BJ (cell line): ENCODE measurements at places on chromosomes 4 and X. TPM values are rescaled to one million over a fixed set of nuclear protein-coding genes. Genes with fewer than 3 reads are reported as not detected.

DNA sequence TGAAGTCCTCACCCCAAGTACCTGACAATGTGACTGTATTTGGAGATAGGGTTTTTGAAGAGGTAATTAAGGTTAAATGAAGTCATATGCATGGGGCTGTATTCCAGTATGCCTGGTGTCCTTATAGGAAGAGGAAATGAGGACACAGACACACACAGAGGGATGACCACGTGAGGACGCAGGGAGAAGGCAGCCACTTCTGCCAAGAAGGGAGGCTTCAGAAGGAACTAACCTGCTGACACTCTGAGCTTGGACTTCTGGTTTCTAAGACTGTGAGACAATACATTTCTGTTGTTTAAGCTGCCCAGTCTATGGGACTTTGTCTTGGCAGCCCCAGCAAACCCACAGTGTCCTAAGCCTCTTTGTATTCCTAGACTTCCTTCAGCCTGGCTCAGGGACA lies 3.0 kb upstream of the SLC2A9 start:
- no peak for DNase-seq

DNA sequence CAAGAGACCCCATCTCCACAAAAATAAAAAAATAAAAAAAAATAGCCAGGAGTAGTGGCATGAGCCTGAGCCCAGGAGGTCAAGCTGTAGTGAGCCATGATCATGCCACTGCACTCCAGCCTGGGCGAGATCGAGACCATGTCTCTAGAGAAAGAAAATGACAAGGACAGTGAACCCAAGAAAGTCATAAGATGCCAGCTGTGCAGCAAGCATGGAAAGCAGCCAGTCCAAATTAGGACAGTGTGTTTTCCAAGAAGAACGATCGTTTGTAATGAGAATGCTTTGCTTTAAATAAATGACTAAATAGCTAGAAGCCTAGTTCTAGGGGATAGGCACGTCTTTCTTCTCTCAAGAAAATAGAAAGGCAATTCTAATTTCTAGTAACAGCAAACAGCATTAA lies 58.4 kb upstream of the MSANTD1 start:
- DNase-seq, result no peak

DNA sequence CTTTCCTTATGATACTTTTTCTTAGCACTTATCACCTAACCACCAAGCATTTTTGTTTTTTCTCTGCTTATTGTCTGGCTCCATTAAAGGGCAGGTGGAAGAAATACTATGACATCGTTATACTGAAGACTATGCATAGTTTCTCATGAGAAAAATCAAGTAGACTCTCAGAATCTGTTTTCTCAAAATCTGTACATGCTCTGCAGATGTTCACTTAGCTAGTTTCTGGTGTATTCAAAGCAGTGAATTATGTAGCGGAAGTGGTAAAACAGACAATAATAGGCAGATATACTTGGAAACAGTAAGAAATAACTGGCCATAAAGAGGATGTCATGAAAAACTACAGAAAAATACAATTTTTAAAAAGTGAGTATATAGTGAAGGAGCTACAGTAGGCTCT lies 146.0 kb downstream of the STIM2 start:
- no peak for DNase-seq

DNA sequence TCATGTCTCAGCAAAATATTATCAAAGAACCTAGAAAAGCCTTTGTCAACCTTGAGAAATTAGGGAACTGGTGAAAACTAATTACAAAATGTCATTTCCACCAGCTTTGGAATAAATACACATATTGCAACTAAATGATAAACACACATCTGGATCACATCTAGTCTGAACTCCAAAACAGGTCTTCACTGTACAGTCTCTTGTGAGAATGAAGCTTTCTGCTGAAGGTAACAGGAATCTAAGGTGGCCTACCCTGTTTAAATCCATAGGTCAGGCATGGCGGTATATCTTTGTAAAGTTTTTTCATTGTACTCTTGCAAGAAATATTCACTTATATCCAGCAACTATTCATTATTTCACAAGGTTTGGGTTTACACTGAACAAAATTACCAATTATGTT lies 1.7 kb downstream of the SH3D19 start:
- DNase-seq, result no peak

- no peak for DNase-seq
Measured at GRCh38 chr4:183328832-183329231, 6.6 kb upstream of the CLDN24 start.

Gene MAGEC3
- 0.06 TPM in 1 of 2 replicates, not detected in the other for polyA plus RNA-seq

Gene PGM2
- polyA plus RNA-seq, result 17.0 and 37.9 TPM in 2 replicates

Gene REPS2
- polyA plus RNA-seq, result 0.04 and 0.17 TPM in 2 replicates

Gene FGF5
- polyA plus RNA-seq, result 31.1 and 43.7 TPM in 2 replicates

- no peak for DNase-seq
Measured at GRCh38 chr4:141255016-141255415, 34.3 kb downstream of the ZNF330 start.

Gene PLRG1
- 98.6 and 137 TPM in 2 replicates for polyA plus RNA-seq

GRCh38 chr4:29405116-29405515 lies 1315.1 kb upstream of the PCDH7 start:
- DNase-seq, result no peak

DNA sequence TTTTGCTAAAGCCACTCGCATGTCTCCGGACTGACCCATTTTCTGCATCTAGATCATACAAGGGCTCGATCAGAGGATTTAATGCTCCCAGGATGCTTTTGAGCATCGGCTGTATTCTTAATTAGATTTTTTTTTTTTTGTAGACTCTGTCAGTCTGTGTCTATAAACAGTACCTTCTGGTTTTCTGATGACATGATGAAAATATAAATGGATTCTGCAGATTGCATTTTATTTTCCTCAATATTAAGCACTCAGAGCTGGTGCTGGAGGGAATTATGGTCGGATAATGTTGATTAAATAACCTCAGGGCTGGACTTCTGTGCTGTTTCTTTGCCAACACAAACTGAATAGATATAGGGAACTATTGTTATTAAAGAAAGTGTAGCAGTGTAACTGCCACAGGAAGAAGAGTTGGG lies 57.1 kb upstream of the LIMCH1 start:
- no peak for DNase-seq

Gene GLRA3
- not detected in 2 replicates for polyA plus RNA-seq
